ENCODE measurements at places on chromosomes 13 and 19.

DNA sequence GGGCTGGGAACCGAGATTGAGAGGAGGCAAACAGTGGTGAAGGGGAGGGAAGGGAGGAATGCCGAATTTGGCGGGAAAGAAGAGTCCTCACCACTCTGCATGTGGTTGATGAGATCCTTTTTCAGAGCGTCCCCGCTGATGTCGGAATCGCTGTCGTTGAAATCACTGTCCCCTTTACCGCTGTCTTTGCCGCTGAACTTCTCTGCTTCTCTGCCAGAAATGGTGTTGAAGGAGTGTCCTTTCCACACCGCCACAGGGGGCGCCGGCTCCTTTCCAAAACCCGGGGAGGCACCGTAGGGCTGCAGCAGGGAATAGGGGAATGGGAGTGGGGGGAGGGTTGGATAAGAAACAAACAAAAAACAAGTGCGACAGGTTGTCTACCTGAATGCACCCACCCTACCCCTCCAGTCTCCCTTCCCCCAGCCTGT lies 3.1 kb downstream of the PCDH8 start:
- no peak for DNase-seq

DNA sequence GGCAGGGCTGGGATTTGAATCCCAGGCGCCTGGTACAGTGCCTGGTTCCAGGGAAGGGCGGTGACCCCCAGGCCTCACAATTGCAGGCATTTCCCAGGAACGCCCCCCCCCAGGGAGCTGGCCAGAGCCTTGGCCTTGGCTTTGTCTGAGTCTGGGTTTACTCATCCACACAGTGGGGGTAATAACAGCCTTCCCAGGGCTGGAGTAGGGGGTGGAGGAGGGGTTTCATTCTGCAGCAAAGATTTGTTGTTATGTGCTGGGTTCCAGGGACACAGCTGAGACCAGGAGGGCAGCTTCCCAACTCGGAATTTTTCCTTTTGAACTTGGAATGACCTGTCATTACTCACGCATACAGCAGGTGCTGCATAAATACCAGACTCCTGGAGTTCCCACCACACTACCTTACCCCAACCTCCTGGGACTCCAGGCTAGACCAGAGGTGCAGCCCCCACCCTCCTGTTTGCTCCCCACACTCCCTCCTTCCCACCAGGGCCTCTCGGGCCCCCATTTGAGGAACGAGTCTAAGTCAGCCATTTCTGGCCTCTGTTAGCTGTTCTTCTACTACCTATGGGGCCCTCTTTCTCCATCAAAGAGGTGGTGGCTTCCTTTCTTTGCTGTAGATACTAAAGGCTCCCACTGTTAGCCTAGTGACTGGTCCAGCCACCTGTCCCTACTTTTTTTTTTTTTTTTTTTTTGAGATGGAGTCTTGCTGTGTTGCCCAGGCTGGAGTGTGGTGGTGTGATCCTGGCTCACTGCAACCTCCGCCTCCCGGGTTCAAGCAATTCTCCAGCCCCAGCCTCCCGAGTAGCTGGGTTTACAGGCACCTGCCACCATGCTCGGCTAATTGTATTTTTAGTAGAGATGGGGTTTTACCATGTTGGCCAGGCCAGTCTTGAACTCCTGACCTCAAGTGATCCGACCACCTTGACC lies 1.6 kb upstream of the ADAMTS10 start:
- peak; percentile 20 for DNase-seq

GRCh38 chr13:109163037-109163379 lies 533.6 kb downstream of the MYO16 start:
- DNase-seq = no peak

DNA sequence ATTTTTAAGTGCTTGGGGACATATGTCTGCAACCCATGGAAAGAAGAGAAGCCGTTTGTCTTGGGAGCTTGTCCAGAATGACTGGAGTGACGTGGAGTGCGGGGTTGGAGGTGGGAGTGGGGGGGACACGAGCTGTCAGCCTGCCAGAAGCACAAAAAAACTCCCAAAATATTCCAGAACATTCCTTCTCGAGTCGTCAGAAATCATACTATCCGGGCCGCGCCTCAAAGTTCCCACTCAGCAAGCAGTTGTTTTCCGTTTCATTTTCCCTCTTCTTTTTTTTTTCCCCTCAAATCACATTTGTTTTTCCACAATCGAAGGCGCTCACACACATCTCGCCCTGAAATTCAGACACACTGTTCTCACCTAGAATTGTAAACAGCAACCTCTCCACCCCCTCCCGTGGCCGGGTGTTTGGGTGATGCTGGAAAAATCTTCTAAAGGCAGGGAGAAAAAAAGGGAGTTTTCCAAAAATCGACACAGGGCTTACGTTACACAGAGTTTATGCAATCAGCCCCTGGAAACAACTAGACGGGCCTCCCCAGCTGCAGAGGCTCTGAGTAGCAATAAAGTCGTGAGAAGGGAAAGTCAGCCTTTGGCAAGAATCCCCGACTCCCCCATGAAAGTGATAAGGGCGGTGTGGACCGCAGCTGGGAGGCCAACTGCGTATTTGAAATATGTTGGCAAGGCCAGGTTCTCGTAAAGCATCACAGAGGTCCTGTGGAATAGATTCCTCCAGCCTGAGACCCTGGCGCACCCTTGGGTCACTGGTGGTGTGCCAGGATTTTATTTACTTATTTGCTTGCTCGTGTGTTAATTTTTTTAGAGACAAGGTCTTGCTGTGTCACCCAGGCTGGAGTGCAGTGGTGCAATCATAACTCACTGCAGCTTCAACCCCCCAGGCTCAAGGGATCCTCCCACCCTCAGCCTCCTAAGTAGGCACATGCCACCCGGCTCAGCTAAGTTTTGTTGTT lies 31.2 kb upstream of the KLF2 start:
- no peak for DNase-seq

DNA sequence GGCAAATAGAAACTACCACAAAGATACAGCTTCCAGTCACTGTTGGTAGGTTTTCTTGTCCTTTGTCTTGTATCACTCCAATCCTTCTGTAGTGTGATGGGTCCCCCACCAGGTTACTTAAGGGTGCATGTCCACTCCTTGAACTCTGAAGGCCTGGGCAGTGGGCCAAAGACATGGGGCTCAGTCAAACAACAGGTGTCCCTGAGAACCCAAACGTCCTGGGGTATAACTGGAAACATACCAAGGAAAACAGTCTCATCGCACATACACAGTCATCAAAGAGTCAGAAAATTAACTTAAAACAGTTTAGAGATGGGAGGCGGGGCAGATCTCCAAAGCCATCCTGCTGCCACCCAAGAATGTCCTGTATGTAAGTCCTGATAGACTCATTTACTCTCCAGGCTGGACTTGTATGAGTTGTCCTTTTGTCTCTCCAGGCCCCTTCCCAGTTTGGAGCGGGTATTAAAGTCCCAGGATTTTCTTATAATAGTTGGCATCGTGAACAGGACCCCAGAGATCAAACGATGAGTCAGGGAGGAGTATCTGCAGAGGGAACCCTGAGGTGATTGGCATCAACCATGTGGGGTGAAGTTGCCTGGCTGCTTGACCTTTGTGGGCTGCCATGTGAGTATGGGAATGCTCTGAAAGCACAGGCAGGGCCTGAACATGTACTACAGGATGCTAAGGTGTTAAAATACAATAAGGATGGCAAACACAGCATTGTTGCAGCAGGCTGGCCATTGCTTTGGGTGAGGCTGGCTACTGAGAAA lies 613.2 kb upstream of the KLF12 start:
- no peak for DNase-seq

GRCh38 chr19:53076984-53077383 lies 26.2 kb downstream of the ZNF160 start:
- DNase-seq = peak; percentile 78

- DNase-seq = no peak
Observed at GRCh38 chr19:41564515-41565378, 11.2 kb upstream of the CEACAM21 start.

- DNase-seq = no peak
Observed at GRCh38 chr13:110490009-110490770, 71.3 kb downstream of the RAB20 start.

DNA sequence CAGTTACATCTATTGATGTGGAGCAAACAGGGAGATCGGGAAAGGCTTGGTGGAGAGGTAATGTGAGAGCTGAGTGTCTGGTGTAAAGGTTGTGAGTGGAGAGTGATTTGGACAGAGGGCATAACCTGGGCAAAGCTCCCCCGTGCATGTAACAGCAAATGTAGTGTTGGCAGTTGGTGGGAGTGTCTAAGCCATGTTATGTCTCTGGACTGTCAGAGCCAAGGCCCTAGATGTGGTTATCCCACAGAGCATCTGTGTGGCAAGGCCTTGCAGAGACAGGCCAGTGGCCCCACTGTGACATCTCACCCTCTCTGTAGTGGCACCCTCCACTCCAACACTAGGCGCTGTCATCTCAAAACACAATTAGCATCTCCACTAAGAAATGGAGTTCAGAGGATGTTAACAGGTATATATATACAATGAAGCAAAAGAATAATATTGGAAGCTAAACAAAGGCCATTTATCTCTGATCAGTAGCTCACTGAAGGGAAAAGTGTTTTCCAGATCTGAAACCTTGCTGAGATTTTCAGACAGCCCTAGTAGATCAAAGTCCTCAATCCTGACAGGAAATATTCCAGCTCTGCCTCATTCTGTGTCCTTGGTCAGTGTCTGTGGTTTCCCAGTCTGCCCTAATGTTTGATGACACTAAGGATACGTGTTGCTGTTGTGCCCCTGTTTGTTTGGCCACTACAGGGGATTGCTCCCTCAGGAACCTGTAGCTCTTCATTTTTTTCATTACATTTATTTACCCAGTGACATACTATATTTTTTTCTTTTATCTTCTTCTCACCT lies 20.2 kb downstream of the POLR1D start:
- DNase-seq = no peak

GRCh38 chr19:48627865-48628314 lies 8.6 kb downstream of the SPHK2 start:
- DNase-seq = no peak

GRCh38 chr13:80473695-80474094 lies 132.8 kb upstream of the SPRY2 start:
- DNase-seq = peak; percentile 68

DNA sequence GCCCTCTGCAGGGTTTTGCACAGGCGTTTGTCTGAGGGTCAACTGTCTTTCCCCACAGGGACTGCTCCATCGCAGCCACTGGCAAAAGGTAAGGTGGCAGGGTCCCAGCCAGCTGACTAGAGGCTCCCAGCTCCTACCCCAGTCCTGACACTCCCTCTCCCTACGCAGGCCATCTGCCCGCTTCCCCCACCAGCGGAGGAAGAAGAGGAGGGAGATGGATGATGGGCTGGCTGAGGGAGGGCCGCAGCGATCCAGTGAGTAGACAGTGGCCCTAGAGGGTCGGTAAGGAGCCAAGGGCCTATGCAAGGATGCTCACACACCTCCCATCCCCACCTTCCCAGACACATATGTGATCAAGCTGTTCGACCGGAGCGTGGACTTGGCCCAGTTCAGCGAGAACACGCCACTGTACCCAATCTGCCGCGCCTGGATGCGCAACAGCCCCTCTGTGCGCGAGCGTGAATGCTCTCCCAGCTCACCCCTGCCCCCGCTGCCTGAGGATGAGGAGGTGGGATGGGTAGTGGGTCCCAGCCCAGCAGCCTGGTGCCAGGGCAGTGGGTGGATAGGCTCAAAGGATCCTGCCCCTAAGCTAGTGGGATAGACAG lies 4.0 kb downstream of the HSPB6 start:
- DNase-seq = no peak

DNA sequence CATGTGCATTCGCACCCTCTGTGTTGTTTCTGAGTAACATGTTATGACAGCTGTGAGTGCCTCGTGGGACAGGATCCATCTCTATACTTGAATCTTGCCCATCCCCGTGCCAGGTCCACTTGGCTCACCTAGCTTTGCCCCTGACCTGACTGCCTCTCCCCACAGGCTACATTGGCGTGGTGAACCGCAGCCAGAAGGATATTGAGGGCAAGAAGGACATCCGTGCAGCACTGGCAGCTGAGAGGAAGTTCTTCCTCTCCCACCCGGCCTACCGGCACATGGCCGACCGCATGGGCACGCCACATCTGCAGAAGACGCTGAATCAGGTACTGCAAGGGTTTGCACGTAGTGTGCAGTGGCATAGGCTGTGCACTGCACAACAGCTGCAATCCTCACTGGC lies 53.2 kb downstream of the TMED1 start:
- DNase-seq = no peak

- no peak for DNase-seq
Observed at GRCh38 chr19:33667141-33667650, 45.4 kb downstream of the CHST8 start.

DNA sequence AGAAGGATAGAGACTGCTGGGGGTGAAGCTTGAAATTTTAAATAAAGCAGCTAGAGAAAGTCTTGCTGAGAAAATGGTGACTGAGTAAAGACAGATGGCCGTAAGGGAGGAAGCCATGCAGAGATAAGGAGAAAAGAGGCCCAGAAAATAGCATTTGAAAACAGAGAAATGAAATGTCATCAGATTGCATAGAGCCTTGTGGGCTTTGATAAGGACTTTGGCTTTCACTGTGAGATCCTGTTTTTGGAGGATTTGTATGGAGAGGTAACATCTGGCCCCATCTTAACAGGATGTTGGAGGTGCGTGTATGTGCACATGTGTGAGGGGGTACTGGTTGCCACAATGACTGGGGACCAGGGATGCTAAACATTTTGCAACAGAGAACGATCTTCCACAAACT lies 19.5 kb upstream of the ATP8A2 start:
- DNase-seq = no peak

GRCh38 chr13:38759390-38759789 lies 72.5 kb downstream of the FREM2 start:
- no peak for DNase-seq

- no peak for DNase-seq
Observed at GRCh38 chr13:41398494-41399170, 58.7 kb upstream of the RGCC start.

DNA sequence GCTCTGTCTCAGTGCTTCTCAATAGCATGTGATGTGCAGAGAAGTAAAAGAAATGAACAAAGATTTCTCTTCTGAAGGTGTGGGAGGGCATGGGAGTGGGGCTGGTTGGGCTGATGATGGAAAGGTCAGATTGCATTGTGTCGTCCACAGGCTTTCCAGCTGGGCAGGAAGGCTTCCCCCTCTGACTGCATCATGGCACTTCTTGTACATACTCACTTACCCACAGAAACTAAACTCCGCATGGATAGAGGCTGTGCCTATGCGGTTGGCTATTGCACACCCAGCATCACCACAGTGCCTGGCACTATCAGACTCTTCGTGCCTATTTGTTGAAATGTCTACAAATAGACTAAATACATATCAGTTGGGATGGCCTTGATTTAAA lies 24.4 kb upstream of the TNFSF11 start:
- DNase-seq = no peak

- DNase-seq = no peak
Observed at GRCh38 chr13:70173598-70173959, 65.3 kb upstream of the KLHL1 start.

GRCh38 chr19:46970815-46971214 lies 48.8 kb upstream of the NPAS1 start:
- DNase-seq = no peak

GRCh38 chr13:49516467-49516866 lies 20.7 kb downstream of the PHF11 start:
- peak; percentile 51 for DNase-seq

GRCh38 chr19:51489113-51489512 lies 10.8 kb downstream of the CEACAM18 start:
- no peak for DNase-seq

GRCh38 chr19:56111601-56112312 lies 9.3 kb downstream of the ZNF787 start:
- peak; percentile 36 for DNase-seq
